Uterus (tissue), 4 donors: ENCODE measurements at places on chromosomes 3 and 15. TPM values are rescaled to one million over a fixed set of nuclear protein-coding genes. Genes with fewer than 3 reads are reported as not detected.

DNA sequence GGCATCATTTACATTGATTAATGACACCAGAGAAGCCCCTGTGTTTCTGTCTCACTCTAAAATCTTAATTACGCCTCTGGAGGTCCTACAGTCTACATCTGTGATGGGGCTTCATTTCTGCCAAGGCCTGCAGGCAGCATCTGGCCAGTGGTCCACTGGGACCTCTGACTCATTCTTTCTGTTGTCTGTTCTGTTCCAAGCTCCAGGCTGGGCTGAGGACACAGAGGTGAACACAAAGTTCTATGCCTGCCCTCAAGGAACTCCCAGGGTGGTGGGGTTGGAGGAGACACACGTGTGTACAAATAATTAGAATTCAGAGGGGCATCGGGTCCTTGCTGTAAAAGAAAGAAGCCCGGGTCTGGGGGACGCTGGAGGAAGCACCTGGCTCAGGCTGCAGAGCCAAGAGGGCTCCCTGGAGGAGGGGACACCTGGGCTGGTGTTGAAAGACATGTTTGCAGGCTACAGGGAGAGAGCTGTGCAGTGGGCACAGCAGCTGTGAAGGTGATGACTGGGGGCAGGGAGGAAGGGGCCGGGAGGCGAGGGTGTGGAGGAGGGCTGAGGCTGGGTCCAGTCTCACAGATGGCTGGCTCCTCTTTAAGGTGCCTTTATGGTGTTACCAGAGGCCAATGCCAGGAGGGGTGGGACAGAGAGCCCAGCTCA is 103.3 kb upstream of the PRR23E start:
- no peak for DNase-seq

DNA sequence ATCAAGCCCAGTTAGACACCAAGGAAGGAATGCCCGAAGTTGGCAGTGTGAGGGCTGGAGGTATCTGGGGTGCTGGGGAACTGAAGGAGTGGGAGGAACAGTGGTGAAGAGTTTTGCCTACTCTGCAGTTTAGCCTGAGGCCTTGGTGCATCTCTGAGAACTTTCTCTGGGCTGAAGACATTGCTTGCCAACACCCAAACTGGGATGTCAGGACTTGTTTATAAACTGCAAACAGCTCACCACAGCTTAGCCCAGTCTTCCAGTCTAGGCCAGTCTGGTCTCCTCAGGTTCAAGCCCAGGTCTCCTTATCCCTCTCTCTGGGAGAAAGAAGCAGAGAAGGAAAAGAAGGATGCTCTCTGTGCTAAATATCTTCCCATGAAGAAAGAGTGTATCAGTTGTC is 68.0 kb upstream of the BOC start:
- no peak for DNase-seq

DNA sequence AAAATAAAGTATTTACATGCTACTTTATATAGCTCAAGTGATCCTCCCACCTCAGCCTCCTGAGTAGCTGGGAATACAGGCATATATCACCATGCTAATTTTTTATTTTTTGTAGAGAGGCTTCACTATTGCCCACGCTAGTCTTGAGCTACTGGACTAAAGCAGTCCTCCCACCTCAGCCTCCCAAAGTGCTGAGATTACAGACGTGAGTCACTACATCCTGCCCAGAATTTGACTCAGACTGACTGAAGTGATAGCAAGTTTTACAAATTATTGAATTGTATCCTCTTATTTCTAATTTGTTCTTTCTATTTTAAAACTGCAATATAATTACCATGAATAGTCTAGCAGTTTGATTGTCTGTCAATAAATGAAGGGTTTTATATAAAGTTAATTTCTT is 210.3 kb upstream of the CGNL1 start:
- DNase-seq, result no peak

- DNase-seq, result no peak
Measured at GRCh38 chr3:13559764-13560525, 11.0 kb downstream of the FBLN2 start.

DNA sequence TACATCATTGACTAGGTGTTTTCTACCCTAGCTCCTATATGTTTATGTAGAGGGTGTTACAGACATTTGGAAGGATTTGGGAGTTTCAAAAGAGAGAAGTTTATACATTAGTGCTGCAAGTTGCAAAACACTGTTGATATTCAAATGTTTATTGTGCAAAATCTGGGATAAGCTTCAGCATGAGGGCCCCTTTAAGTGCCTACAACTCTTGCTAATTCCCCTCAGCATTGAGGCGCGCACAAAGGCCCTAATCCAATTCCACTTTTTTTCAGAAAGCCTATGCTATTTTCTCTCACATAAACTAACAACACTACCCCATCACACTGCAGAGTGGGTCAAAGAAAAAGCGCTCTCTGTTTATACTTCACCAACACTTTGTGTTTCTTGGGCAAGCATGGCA is 208.0 kb downstream of the NR2F2 start:
- DNase-seq, result no peak

GRCh38 chr15:44129911-44130310 is 65.2 kb downstream of the FRMD5 start:
- no peak for DNase-seq

Gene PLCB2
- total RNA-seq, result 3.5 TPM

DNA sequence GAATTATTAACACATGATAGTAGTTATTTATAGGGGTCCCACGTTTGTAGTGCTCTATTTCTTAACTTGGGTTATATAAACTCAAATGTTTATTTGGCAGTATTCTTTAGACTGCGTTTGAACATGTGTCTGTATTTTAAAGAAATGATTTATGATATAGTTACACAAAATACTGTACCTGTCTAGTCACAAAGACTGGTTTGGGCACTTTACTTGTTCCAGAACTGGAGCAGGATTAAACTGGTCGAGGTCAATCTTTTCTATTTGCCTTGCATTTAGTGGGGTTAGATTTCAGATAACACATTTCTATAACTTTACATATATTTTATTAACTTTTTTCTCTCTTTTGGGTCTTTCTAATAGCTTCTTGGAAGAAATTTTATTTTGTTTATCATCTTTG is 39.5 kb downstream of the HACD3 start:
- no peak for DNase-seq

Gene DUOX1
- total RNA-seq, result 0.24 TPM

DNA sequence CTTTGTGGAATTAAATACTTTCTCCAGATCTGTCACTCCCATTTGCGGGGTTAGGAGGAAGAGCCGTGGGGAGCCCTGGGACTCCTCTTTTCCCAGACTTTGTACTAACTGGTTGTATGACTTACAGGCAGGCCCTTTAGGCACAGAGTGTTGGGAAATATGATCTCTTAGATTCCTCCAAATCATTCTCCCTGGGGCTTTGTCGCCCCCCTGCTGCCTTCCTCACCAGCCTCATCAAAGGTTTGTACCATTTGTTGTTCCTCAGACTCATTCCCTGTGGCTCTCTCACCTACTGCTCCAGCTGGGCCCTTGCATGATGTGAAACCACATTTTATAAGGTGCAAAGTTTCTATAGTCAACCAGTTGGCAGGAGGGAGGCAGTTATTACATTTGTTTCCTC is 56.4 kb downstream of the CRYGS start:
- DNase-seq, result no peak

GRCh38 chr15:80619680-80620079 is 75.4 kb upstream of the ABHD17C start:
- no peak for DNase-seq

GRCh38 chr3:72738752-72739530 is 109.3 kb downstream of the SHQ1 start:
- DNase-seq, result no peak

Gene ZNF660
- total RNA-seq, result 7.6 TPM
